ENCODE measurements at places on chromosomes 2 and 18.

- DNase-seq: no peak
These were observed 120.6 kb upstream of the MYCN start for GRCh38 chr2:15819562-15820256.

GRCh38 chr2:217248312-217248935, 388.6 kb upstream of the TNP1 start:
- no peak for DNase-seq

GRCh38 chr2:10355471-10356438, 53.1 kb downstream of the HPCAL1 start:
- no peak for DNase-seq

- no peak for DNase-seq
These were observed 35.8 kb upstream of the METTL21A start for GRCh38 chr2:207660994-207661393.

- no peak for DNase-seq
These were observed 134.2 kb upstream of the RND3 start for GRCh38 chr2:150621526-150622213.

DNA sequence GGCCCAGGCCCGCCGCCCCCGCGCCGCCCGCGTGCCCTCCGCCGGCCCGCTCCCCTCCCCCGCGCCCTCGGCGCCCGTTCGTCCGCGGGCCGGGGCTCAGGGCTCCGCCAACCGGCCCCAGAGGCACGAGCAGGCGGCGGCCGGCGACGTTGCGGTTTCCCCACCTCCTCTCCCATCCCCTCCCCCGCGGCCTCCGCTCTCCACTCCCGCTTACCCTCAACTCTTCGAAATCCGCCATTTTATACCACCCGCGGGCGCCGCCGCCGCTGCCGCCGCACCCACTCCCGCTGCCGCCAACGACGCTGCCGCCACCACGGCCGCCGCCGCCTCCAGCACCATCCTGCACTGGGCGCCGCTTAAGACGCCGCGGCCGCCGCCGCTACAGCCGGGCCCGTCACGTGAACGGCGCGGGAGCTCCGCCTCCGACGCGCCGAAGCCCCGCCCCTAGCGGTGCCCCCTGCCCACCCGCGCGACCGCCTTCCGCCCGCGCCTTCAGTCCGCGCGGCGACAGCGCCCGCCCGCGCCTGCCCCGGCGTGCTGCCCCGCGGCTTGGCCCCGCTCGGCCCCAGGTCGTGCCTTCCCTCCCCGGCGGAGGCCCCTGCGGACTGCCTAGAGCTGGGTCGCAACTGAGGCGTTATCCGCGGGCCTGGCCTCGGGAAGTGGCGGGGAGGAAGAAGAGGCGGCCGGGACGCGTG, at the start of the genes KATNAL2 and PIAS2:
KATNAL2 (plus strand) TSS at position 495 of the 695 bp plus-strand sequence. CDS start 29,271 bp downstream, outside the sequence.
PIAS2 (minus strand) TSS at position 400 of the 695 bp plus-strand sequence; CDS start at position 238, 162 bp downstream.
- DNase-seq: peak; percentile 61

DNA sequence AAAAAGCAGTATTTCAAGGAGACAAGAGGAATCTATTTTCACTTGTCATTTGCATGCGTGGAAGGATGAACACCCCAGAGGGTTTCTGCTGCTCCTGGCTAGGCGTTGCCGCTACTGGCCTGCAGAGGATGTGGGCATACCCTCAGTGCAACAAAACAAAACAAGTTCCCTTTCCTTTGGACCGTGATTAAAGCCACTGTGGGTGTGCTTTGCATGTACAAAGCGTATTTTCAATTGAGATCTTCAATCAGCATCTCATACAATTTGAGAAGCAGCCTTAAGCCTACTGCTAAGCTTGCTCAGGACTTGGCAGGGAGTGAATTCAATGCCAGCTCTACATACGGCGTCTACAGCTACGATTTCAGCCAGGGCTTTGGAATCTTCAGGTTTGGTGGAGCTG, 298.4 kb downstream of the LPIN1 start:
- no peak for DNase-seq

DNA sequence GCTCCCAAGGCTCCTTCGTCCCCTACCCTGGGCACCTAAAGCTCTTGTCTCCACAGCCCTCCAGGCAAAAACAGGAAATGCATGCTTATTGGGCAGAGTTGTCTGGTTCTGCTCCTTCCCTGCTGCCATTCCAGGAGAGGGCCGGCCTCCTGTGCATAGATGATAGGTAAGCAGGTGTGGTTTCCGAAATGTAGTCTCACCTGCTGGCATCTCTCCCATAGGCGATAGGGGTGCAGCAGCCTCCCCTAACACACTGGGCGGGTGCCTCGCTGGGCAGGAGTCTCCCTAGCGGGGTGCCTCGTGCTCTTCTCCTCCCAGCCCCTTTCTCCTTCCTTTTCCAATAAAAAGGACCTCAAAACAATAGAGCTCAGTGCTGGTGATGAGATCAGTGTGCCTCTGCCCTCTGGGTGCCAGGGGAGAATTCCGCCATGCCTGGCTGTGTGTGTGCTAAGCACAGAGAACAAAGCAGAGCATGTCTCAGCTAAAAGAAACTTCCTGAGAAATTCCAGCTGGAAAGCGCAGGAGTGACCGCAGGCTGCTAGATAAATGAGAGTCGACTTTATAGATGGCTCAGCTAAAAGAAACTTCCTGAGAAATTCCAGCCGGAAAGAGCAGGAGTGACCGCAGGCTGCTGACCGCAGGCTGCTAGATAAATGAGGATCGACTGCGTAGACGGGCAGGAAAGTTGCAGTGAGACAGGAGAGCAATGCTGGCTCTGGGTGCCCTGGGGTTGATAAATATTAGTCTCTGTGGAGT, 11.3 kb upstream of the PXDN start:
- no peak for DNase-seq

DNA sequence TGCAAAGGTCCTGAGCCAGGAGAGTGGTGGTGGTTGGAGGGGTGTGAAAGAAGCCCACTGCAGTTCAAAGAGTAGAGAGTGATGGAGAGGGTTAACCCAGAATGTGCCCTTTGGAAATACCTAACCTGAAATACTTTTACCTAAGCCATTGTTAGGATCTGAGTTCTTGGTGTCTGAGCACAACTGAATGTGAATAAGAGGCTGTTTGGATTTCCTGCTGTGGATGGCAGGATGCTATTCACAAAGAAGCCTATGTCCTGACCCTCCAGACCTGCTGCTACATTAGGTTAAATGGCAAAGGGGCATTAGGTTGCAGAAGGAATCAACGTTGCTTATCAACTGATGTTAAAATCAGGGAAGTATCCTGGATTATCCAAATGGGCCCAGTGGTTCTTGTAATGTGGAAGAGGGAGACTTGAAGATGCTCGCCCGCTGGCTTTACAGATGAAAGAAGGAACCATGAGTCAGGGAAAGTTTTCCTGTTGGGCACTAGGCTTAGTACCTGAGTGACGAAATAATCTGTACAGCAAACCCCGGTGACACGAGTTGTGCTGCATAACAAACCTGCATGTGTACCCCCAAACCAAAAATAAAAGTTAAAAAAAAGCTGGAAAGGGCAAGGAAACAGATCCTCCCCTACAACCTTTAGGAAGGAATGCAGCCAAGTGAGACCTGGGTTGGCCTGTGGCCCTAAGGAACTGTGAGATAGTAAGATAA, 27.2 kb downstream of the ITGA6 start:
- no peak for DNase-seq

- DNase-seq: no peak
These were observed 82.8 kb downstream of the ZNF516 start for GRCh38 chr18:76412010-76412817.

- DNase-seq: no peak
These were observed 609.5 kb downstream of the EPHA4 start for GRCh38 chr2:220962556-220962955.

DNA sequence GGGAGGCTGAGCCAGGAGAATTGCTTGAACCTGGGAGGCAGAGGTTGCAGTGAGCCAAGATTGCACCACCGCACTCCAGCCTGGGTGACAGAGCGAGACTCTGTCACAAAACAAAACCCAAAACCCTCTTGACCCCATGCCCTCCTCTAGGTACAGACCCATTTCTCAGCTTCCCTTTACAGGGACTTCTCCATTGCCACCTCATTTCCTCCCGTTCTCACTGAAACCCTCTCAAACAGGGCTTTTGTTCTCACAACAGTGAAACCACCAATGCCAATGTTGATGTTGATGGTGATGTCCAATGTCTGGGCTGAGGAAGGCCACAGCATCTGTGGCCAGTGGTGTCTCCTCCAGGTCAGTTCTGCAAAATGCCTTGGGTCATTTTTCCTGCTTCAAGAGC, 69.0 kb upstream of the ZCCHC2 start:
- DNase-seq: no peak

GRCh38 chr2:212032536-212033219, 505.9 kb downstream of the ERBB4 start:
- DNase-seq: no peak

DNA sequence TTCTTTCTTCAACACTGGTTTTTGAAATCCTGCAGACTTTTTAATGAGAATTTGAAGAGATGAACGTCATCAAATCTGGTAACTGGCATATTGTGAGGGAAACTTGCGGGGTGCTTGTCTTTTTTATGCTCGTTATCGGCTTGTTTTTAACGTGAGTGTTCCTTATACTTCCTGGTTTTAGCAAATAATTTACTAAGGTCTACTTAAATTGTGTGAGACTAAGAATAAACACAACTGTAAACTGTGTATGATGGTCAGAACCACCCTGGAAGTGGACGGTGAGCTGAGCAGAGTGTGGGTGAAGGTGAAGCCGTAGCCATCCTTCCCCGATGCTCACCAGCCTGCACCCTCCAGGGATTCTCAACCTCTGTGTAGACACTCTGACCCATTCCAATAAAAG, 82.3 kb upstream of the CDC42EP3 start:
- no peak for DNase-seq

DNA sequence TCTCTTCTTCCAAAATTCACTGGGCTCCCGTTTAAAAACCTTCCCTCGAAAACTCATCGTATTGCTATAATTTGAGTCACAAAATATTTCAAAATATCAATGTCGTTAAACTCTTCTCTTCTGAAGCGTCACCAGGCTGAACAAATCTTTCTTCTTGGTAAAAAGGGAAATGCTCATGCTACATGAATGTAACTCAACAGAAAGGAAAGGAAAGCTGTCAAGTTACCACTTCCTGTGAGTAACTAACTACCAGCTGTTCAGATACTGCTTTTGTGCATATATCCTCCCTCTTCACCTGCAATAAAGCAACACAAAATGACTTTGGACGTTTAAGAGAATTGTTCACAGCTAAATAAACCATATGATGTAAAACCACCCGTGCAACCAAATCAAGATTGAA, 95.4 kb downstream of the DOCK10 start:
- DNase-seq: no peak

DNA sequence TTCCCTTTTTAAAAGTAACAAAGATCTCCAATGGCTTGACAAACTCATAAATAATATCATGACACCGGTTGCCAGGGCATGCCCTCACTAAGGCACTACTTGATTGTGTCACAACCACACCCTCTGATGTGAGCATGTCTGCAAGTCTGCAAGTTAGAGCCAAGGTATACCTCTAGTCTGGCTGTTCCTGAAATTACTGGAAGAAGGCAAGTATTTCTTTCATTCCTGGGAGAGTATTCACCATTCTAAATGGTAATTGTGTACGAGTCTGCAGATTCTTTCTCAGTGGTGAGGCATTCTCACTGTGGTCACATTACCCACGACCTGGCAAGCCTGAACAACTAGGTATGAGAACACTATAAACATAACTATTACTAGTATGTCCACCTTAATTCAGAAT, 25.7 kb upstream of the RNU4ATAC start:
- DNase-seq: no peak

GRCh38 chr2:159103411-159103810, 135.0 kb downstream of the TANC1 start:
- DNase-seq: no peak

- DNase-seq: no peak
These were observed 443 bp downstream of the CPSF3 start for GRCh38 chr2:9423922-9424272.

GRCh38 chr2:235538981-235539380, 45.1 kb downstream of the AGAP1 start:
- DNase-seq: no peak

DNA sequence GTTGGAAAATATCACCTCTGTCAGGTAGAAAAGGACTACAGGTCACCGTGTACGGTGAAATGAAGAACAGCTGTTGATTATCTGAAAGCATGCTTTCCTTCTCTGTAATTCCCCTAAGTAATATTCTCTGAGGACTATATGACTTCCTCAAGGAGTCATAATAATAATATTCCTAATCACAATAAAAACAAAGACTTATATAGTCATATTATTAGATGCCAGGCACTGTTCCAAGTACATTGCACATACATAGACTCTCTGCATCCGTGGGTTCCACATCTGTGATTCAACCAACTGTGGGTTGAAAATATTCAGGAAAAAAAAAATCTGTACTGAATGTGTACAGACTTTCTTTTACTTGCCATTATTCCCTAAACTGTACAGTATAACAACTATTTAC, 512.4 kb upstream of the ID2 start:
- no peak for DNase-seq

GRCh38 chr2:193561054-193561453, 1366.3 kb upstream of the TMEFF2 start:
- no peak for DNase-seq

- DNase-seq: no peak
These were observed 28.2 kb downstream of the SOX11 start for GRCh38 chr2:5720426-5720825.

GRCh38 chr2:6828299-6828584, 37.5 kb downstream of the CMPK2 start:
- DNase-seq: no peak

DNA sequence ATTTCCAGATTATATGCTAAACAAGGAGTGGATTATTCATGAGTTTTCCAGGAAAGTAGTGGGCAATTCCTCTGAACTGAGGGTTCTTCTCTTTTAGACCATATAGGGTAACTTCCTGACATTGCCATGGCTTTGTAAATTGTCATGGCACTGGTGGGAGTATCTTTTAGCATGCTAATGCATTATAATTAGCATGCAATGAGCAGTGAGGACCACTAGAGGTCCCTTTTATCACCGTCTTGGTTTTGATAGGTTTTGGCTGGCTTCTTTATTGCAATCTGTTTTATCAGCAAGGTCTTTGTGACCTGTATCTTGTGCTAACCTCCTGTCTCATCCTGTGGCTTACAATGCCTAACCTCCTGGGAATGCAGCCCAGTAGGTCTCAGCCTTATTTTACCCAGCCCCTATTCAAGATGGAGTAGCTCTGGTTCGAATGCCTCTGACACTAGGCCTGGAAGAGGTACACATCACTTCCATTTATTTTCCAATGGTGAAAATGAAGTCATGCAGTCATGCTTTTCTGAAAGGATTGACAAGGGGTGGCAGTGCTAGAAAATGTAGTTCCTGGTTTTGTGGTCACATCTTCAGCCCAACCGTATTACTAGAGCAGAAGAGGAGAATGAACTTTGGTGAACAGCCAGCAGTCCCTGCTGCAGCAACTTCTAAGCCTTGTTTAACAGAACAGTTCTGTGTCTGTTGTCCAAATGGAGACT, 26.6 kb upstream of the ITGA4 start:
- DNase-seq: no peak

DNA sequence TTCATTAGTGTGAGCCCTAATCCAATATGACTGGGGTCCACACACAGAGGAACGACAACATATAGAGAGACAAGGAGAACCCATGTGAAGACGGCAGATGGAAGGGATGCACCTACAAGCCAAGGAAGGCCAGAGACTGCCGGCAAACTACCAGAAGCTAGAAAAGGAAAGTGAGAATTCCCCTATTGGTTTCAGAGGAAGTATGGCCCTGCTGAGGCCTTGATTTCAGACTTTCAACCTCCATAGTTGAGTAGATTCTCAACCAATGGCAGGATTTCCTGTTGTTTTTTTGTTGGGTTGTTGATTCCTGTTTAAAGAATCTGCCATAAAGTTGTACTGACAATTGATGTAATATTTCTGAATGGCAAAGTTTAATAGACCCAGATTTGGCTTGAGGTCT, 241.5 kb downstream of the SATB2 start:
- no peak for DNase-seq

- DNase-seq: no peak
These were observed 149.4 kb upstream of the SMAD2 start for GRCh38 chr18:48079885-48080284.

All from HuH-7.5 (cell line).